Muscle of leg (tissue), 16 donors: ENCODE measurements at places on chromosomes 11 and 22. TPM values are rescaled to one million over a fixed set of nuclear protein-coding genes. Genes with fewer than 3 reads are reported as not detected.

The ACR gene
- total RNA-seq = 0.09 TPM

The MOGAT2 gene
- not detected for total RNA-seq

GRCh38 chr11:119520966-119521365, 98.0 kb upstream of the THY1 start:
- H3K36me3 ChIP-seq = no peaks in the 10 kb centered on the region
- no peaks in the 10 kb centered on the region for H3K27me3 ChIP-seq
- no peak for DNase-seq
- H3K4me3 ChIP-seq = no peak overlapping the region

The DMC1 gene
- total RNA-seq = 4.2 TPM

The SULT4A1 gene
- 1.2 TPM for total RNA-seq

DNA sequence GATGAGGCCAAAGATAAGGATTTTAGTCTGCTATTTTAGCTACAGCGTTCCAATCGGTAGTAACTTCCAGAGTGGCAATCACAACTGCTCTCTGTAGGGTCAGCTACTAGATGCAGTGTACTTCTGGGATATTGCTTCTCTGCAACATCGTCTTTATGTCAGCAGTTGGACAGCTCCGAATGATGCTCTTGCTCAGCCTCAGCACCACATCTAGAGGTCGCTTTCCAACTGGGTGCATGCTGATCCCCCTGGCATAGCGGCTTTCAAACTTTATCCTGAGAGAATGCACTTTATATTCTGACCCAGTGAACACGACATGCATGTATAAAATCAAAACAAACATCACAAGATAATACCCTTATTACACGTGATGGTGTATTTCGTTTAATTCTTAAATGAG, 219.6 kb downstream of the C11orf87 start:
- no peaks in the 10 kb centered on the region for H3K36me3 ChIP-seq
- H3K4me1 ChIP-seq = no peaks in the 10 kb centered on the region
- H3K27me3 ChIP-seq = no peaks in the 10 kb centered on the region
